ENCODE measurements at places on chromosomes 7 and 10. TPM values are rescaled to one million over a fixed set of nuclear protein-coding genes. Genes with fewer than 3 reads are reported as not detected.

- DNase-seq = no peak
Observed at GRCh38 chr7:142901426-142902259, 16.1 kb upstream of the TRPV6 start.

DNA sequence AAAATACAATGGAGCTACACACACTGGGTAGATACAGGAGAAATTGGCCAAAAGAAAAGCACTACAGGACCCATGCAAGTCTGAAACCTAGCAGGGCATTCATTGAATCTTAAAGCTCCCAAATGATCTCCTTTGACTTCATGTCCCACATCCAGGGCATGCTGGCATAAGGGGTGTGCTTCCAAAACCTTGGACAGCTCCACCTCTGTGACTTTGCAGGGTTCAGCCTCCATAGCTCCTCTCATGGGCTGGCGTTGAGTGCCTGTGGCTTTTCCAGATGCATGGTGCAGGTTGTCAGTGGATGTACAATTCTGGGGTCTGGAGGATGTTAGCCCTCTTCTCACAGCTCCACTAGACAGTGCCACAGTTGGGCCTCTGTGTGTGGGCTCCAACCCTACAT is 626.3 kb upstream of the POT1 start:
- DNase-seq = no peak

DNA sequence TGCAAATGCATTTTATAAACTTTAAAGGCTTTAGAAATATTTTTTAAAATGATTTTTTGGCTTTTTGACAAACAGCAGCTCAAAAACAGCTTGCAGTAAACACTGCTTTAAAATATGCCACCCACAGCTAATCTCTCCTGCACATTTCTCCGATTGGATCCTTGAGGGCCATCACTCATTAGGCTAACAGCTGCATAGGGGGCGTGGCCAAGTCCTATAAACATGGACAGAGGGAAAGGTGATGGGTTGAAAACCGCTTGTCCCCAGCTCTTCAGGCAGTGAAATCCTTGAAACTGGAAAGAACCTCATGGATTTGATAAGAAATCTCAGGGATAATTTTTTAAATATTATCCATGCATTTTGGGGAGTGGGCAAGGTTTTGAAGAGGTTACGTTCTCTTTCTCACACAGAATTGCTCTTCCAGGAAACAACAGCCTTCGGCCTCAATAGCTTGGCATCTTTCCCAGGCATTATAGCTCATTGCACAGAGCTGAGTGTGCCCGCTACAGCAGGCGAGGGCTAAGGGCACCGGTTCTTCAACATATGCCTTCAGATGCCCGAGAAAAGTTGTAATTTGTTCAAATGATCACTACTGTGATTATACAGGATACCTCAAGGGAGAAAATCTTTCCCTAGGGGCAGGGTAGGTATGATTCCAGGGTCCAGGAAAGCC is 1.7 kb downstream of the PLEKHS1 start:
- DNase-seq = no peak

DNA sequence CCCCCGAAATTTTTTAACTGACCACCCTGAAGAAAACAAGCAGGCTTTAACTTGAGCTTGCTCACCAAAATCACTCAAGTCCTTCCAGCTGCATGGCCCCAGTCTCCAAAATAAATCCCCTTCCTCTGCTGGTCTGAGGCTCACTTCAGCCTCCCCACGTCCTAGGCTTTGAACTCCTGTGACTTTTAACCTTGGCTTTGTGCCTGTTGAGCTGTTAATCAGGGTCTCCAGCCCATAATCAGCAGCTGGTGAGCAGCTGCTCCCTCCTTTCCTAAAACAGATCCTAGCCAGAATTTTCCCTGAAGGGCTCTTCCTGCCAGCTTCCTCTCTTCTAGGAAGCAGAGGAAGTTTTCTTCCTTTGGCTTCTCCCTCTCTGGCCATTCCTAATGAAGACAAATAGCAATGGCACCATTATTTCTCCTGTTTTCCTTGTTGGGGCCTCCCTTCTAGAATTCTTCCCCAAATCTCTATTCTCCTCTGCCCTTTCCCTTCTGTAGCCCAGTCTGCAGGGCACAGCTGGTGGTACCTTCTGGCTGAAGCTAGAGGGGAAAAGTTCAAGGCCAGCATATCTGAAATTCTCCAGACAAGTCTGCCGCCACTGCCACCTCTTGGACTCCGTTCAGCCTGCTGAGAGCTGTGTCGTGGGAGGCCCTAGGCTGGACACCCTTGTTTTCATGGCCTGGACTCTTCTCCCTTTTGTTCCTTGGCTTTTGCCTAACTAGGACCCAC is 152.1 kb downstream of the NOC3L start:
- DNase-seq = no peak

GRCh38 chr10:133013463-133013862 is 71.1 kb upstream of the CFAP46 start:
- peak; percentile 83 for DNase-seq

GRCh38 chr7:47241112-47242065 is 340.5 kb downstream of the TNS3 start:
- DNase-seq = no peak

GRCh38 chr7:102978284-102978683 is 65.5 kb downstream of the LRRC17 start:
- DNase-seq = peak; percentile 66

DNA sequence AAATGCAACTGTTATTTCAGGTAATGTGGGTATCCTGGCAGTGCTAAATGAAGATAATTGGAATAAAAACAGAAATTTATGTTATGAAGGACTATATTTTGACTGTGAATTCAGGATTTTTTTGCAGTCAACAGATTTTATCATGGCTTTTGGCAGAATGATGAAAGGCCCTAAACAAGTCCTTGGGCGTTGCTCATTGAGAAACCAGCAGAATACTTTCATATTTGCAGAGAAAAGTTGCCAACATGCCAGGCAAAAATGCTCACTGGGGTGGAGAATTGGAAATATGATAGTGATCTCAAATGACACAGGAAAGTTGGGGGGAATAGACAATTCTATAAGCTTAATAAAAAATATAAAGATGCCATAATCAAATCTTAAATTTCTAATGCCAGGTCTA is 121.1 kb downstream of the GPR85 start:
- no peak for DNase-seq

GRCh38 chr7:137890449-137890921 is 43.7 kb upstream of the DGKI start:
- no peak for DNase-seq

- no peak for DNase-seq
Observed at GRCh38 chr7:39826166-39826565, 123.9 kb upstream of the CDK13 start.

DNA sequence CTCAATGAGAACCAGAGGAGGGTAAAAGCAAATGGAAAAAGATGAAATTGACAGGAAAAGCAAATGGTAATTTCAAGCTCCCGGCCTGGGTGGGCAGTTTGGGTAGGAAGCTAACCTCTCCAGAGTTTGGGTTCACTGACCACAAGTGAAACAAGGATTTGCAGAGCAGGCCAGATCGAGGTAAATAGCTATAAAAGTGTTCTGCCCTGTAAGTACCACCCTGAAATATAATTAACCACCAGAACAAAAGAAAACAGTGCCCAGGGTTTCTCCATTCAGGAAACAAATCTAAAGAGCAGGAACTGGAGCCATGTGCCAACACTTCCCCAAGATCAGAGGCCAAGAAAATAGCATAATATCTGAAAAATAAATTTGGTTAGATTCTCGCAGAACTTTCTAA is 276.7 kb upstream of the MEOX2 start:
- DNase-seq = no peak

DNA sequence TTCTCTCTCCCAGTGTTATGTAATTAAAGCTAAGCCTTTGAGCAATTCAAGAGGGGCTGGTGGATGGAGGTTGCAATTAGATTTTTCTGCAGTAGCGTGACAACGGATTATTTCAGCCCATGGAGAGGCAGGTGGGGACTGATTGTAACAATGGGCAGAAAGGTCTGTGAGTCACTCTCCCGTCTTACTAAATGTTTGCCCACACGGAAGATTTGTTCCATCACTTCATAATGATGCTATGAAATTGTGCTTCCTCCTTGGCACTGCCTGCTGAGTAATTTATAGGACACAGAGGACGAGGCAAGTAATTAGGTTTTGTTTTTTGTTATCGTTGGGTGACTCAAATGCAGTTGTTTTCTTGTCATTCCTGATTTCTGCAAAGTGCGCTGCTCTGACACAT is 594.5 kb upstream of the DPP6 start:
- no peak for DNase-seq

- DNase-seq = no peak
Observed at GRCh38 chr7:44531421-44532380, 9.4 kb downstream of the NPC1L1 start.

Gene TYSND1
- polyA plus RNA-seq = 11.5 TPM

Gene HOXA7
- 5.9 TPM for polyA plus RNA-seq

Gene SNCG
- polyA plus RNA-seq = 3.7 TPM

Gene CAMK2G
- 38.1 TPM for polyA plus RNA-seq

Gene CNTNAP2
- polyA plus RNA-seq = 40.9 TPM

Gene PI4K2A
- 12.7 TPM for polyA plus RNA-seq

Gene NEURL1
- polyA plus RNA-seq = 1.4 TPM

Gene ADCY1
- 2.2 TPM for polyA plus RNA-seq

Gene GPNMB
- 4.7 TPM for polyA plus RNA-seq

Gene C7orf57
- 2.5 TPM for polyA plus RNA-seq

Gene TIAL1
- 214 TPM for polyA plus RNA-seq
